ENCODE measurements at places on chromosomes 2 and 18.
A peak's percentile ranks its signal among the peaks of the same experiment; 100 is the strongest.

- no peak for DNase-seq
Measured at GRCh38 chr2:152347076-152347475, 12.1 kb downstream of the FMNL2 start.

GRCh38 chr18:7390731-7391492 lies 160.0 kb downstream of the LRRC30 start:
- no peak for DNase-seq

- peak; percentile 97 for DNase-seq
Measured at GRCh38 chr2:47344890-47345589, 57.9 kb upstream of the MSH2 start.

DNA sequence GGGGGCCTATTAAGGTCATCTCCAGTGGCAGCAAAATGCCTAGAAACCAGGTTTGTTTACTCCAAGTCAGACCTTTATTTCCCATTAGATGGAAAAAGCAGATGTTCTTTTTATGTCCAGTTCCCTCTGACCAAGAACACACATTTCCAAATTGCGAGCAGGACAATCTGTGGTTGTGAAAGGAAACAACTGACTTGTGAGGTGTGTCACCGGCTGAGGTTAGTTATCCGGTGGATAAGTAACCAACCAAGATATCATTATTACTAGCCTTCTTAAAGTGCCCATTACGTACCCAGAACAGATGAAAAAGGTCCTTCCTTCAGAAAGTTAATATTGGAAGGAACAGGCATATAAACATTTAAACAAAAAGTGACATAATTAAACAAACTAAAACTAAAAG lies 112.9 kb downstream of the THADA start:
- DNase-seq, result no peak

- DNase-seq, result no peak
Measured at GRCh38 chr2:2251255-2251654, 79.8 kb downstream of the MYT1L start.

- DNase-seq, result peak; percentile 36
Measured at GRCh38 chr2:161415034-161415986, 787 bp upstream of the TBR1 start.

GRCh38 chr2:10087360-10087759 lies 7.1 kb upstream of the CYS1 start:
- DNase-seq, result no peak

- peak; percentile 84 for DNase-seq
Measured at GRCh38 chr18:3593381-3593903, 143.5 kb downstream of the TGIF1 start.

GRCh38 chr2:147913701-147914480 lies 69.1 kb downstream of the ACVR2A start:
- peak; percentile 3 for DNase-seq

GRCh38 chr2:15931319-15931890 lies 8.9 kb upstream of the MYCN start:
- DNase-seq, result no peak

- no peak for DNase-seq
Measured at GRCh38 chr2:203383038-203383437, 54.8 kb downstream of the ABI2 start.

GRCh38 chr18:47254341-47254939 lies 3.0 kb upstream of the SKOR2 start:
- DNase-seq, result peak; percentile 94

DNA sequence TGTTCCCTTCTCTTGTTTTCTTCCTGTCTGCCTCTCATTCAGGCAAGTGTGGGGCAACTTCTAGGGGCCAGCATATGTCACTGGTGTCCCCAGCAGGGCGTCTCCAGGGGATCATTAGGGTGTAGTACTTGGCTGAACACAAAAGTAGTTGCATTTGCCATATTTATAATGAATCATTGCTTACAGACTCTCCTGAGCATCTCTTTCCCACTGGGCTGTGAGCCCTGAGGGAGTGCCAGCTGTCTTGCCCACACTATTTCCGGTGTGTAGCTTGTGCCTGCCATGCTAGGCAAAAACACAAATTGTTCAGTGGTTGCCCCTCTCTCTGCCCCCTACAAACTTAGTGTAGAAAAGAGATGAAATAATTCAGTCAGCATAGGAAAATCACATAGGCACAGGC lies 40.8 kb upstream of the SCLY start:
- no peak for DNase-seq

- no peak for DNase-seq
Measured at GRCh38 chr2:103232865-103233264, 471.0 kb downstream of the TMEM182 start.

GRCh38 chr2:139790136-139790535 lies 1009.9 kb upstream of the NXPH2 start:
- DNase-seq, result no peak

DNA sequence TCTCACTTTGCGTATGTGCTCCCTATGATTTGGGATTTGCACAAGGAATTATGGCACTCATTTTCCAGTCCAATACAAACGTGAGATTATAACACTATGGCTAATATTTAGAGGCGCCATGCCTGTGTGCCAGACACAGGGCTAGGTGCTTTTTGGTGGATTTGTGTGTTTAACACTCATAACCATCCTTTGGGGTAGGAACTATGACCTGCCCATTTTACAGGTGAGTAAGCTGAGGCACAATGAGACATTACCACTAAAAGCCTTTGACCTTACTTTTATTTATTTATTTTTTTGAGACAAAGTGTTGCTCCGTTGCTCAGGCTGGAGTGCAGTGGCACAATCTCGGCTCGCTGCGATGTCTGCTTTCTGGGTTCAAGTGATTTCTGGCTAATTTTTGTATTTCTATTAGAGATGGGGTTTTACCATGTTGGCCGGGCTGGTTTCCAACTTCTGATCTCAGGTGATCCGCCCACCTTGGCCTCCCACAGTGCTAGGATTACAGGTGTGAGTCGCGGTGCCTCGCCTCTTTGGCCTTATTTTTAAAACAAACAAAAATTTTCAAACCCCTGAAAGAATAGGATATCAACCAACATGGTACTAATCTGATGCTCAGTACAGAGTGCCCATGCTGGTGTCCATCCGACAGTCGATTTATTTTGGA lies 26.6 kb upstream of the GLI2 start:
- DNase-seq, result no peak

GRCh38 chr18:28455971-28456370 lies 279.0 kb upstream of the CDH2 start:
- no peak for DNase-seq

GRCh38 chr2:122100756-122101155 lies 345.3 kb downstream of the TSN start:
- no peak for DNase-seq

DNA sequence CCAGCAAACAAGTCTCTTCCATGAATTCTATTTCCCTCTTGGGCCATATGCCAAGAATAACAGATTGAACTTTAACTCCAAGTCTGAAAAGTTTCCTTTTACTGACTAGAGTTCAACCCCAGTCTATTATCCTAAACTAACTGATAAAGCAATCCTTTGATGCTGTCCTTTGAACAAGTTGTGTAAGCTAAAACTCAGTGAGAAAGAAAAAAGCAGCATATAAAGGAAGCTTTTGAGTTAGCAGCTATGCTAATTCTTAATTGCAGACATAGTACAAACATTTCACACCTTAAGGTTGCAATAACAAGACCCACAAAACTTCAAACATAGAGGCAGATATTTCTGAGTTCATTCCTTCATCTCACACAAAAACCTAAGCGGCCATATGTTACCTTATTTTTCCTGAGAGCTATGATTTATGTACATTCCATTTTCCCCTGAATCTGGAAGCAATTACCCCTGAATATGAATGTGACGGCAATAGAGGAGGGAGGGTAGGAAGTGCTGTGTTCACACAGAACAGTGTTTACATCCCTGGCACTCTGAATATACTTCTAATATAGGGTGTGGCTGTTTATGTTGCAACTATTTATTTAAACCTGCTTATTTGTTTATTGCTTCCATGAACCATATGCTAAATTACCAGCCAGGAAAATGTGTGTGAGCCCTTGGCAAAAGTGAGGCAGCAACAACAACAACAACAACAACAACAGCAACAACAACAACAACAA lies 180.6 kb downstream of the IRS1 start:
- DNase-seq, result no peak

GRCh38 chr2:181185948-181186347 lies 205.5 kb downstream of the UBE2E3 start:
- DNase-seq, result no peak

- DNase-seq, result no peak
Measured at GRCh38 chr2:222819722-222820333, 41.0 kb upstream of the ACSL3 start.

DNA sequence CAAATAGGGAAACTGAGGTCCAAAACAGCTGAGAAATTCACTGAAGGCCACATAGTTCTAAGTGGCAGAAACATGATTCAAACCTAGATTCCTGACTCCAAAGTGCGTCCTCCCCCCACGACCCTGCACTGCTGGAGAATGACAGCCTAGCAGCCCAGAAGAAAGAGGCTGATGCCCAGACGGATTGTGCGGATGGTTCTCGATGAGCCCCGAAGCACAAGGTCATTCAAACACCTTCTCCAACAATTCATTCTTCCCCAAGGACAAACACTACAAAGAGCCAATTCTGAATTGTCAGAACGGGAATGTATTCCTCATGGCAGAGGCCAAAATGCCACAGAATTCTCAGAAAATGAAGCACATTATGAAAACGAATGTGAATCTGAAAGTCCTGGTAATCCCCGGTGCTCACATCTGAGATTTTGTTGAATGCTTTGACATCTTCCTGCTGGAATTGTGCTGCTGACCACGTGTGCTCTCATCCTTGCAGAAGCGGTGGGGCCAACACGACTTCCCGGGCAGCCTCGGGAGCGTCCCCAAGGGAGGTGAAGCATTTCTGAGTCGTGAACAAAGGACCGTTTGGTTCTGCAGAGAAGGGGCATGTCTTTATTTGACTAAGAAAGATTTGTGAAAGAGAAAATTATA lies 337.0 kb downstream of the EIPR1 start:
- DNase-seq, result no peak

DNA sequence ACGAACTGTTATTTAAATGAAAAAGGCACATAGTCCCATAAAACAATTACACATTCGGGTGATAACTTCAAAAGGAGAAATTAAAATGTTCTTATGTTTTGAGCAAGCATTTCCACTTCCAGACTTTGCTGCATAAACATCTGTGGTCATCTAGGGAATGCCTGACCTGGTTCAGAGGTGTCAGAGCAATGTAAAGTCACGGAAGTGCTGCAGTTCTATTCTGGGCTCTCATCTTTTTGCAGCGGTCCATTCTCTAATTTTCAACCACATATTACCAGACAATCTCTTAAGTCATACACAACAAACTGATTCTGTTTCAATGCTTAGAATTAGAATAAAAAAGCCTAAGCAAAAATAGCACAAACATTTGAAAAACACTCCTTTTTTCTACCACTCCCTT lies 22.0 kb upstream of the PTH2R start:
- DNase-seq, result no peak

DNA sequence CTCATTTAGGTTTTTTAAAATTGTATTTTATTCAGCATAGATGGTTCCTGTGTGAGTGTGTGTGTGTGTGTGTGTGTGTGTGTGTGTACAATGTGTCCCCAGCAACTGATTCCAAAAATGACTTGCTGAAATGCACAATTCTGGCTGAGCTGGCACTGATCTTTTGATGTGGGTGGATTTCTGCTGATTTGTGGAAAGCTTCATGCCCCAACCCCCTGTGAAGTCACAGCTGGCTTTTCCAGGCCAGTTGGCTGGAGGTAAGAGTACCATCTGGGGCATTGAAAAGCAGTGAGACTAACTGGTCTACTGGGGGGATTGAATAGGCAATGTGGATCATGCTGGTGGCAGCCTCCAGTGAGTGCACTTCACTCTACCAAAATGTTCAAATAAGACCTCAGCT lies 187.2 kb downstream of the LRRTM1 start:
- no peak for DNase-seq

- DNase-seq, result peak; percentile 67
Measured at GRCh38 chr2:165203689-165204559, at the start of gene SCN3A. Gene SCN3A, minus strand, starts transcription at chr2:165204050. Its CDS starts 27,656 bp downstream, at chr2:165176394.

GRCh38 chr2:185980944-185981343 lies 242.3 kb downstream of the FSIP2 start:
- DNase-seq, result no peak

DNA sequence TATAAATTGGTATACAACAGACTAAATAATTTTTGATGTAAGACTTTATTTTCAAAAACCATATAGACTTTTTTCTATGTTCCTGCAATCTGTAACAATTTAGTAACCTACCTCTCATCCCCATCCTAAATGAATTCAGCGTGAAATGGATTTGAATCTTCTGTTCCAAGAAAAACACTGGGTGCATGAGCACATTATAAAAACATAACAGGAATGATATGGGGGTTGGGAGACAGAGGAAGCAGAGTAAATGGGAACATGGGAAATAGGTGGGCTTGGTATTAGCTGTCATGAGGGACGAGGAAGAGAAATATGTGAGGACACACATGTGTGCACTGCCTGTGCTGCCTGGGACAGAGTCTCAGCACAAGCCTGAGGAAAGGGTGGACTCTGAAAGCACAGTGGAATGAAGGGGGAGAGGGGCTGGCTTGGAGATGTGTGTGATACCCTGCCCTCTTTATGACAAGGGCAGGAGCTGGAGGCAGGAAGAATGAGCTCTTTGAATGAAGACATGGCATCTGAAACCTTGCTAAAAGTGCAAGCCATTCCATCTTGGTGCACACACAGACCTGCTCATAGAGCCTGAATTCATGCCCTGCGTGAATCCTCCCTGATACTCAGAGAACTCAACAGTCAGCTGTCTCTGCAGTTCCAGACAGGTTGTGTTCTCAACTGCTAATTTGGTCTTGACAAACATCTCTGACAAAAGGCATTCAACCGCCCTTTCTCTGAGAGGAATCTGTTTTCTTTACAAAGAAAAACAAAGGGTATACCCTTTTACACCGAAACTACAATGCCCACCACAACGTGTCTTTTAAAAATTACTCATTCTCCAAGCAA lies 66.6 kb downstream of the EPB41L3 start:
- peak; percentile 66 for DNase-seq

GRCh38 chr2:172090044-172090961 lies 5.0 kb downstream of the DLX1 start:
- peak; percentile 60 for DNase-seq

GRCh38 chr2:162258686-162259085 lies 15.4 kb upstream of the FAP start:
- no peak for DNase-seq

DNA sequence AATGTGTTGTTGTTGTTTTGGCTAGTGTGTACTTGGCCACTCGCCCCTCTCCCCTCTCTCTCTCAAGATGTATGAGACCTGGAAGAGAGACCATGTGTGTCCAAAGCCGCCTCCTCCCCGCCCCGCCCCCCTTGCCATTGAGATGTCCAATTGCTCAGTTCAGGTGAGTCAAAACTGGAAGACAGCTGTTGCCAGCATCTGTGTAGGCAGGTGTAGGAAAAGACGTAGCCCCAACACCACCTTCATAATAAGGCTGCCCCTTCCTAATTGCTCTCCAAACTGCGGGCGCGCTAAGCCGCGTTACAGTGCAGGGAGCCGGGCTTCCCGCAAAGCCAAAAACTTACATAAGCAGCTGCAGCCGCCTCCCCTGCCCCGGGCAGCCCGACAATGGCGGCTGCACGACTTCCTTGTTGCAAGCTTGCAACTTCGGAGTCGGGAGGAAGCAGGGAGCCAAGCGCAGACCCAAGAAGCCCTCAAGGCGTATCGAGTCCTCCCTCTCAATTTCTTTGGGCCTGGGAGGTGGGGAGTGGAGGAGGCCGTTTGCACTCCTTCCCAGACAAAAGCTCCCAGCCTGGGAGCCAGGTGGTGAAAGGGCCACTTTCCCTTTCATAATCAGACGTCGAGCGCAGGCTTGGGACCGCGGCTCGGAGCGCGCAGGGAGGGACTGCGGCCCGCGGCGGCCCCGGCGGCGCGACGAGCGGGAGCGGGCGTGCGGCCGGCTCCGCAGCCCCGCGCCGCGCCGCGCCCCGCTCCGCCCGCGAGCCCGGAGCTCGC lies 882 bp downstream of the ZBTB14 start:
- no peak for DNase-seq

GRCh38 chr18:58177896-58178470 lies 134.0 kb downstream of the NEDD4L start:
- no peak for DNase-seq

GRCh38 chr18:48330016-48330991 lies 78.9 kb downstream of the ZBTB7C start:
- DNase-seq, result no peak
